ENCODE measurements at places on chromosomes 1 and 21.

- no peak for DNase-seq
Observed at GRCh38 chr1:179208681-179209477, 20.6 kb downstream of the ABL2 start.

GRCh38 chr1:63547621-63548294, 24.4 kb downstream of the EFCAB7 start:
- DNase-seq, result no peak

DNA sequence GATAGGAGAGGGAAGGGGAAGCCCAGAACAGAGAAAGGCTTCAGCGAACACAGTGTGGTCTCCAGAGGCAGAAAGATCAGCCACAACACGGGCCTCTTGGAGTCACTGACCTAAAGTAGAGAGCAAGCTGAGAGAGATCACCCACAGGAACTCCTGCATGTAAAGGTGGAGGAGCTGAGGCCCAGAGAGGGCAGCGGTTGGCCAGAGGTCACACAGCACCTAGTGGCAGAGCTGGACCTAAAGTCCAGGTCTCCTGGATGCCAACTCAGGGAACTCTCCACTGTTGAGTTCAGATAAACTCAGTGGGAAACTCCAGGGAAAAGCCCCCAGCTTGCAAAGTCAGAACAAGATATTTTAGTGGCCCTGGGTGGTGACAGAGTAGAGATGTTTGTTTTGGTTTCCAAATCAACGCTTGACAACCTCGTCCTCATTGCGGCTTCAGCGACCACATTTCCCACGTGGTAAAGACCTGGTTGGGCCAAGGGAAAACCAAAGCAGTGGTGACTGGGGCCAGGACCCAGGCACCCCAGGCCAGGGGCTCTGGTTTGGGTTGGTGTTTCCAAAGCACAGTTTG, 4.6 kb downstream of the IFFO2 start:
- no peak for DNase-seq

DNA sequence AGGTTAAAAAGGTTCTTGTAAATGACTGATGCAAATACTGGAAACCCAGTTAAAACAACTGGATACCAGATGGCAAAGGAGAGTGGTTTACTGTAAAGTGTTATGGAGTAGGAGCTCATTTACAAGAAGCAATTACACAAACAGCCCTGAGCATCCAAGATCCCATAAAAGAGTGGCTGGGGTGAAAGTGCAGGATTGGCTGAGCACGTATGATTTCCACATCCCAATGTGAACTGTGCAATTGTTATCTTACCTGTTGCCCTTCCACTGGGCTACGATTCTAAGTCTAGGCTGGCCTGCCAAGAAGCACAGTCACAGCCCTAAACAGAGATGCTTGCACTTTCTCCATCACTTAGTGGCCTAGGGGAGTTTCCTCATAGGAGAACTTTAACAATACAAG, 277.6 kb upstream of the RUNX1 start:
- DNase-seq, result no peak

- no peak for DNase-seq
Observed at GRCh38 chr1:209218981-209219380, 364.5 kb upstream of the CAMK1G start.

DNA sequence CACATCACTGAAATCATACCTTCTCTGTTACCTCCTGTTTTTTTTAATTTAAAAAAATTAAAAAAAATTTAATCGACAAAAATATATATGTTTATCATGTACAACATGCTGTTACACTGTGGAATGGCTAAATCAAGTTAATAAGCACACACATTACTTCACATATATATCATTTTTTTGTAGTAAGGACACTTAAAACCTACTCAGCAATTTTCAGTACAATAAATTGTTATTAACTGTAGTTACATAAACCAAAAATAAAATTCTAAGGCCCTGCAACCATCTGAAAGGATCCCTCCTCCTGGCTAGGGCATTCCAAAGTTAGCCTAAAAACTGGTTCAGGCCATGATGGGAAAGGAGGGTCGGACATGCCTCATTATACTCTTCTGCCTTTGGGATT, 23.6 kb upstream of the COQ8A start:
- DNase-seq, result no peak

- DNase-seq, result no peak
Observed at GRCh38 chr1:184745929-184746638, 8.6 kb downstream of the EDEM3 start.

DNA sequence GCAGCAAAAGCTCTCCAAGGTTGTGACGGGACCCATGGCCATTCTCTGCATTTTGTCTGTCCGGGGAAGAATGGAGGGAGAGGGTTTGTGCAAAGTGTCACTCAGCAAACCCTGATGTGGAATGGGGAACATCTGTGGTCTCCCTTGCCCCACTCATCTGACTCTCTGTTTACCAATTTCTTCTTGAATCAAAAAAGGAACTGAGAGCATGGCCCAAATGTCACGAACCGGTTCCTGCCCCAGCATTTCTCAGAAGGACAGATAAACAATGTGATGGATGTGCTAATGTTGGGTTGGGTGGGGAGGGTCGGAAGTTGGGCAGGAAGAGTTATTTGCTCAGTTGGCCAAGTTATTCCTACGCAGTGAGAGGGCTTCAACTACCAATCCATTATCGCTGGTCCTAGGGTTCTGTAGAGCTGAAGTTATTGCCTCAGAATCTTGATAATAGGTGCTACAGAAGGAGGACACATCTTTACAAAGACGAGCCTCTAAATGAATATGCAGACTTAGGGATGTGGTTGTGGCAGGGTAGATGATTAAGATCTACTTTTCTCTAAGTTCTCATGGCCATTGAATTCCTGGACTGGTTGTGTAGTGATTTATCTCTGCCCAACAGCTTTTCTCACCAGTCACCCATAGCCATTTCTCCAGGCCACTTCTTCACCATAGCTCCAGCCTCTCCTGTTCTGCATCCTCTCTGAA, 9.6 kb upstream of the DUSP12 start:
- no peak for DNase-seq

- no peak for DNase-seq
Observed at GRCh38 chr1:95252422-95252821, 18.4 kb downstream of the RWDD3 start.

GRCh38 chr1:196091397-196092135, 516.7 kb downstream of the KCNT2 start:
- no peak for DNase-seq

DNA sequence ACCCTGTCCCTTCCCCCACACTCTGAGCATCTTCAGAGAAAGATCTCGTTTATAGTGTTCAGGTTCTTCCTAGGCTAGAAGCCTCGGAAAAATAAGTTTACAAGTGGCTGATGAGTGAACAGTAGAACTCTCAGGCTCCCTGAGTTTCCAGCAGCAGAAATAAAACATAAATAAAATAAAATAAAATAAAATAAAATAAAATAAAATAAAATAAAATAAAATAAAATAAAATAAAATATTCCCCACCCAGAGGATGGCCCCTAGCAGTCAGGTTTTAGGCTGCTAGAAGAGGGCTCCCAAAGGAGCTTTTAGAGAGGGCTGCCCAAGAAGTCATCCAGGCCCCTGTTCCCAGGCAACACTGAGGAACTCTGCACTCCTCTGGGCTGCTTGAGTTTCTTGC, 55.1 kb downstream of the KCNC4 start:
- no peak for DNase-seq
